Stimulated activated CD8-positive, alpha-beta memory T cell treated with anti-CD3 and anti-CD28 coated beads, Interleukin-4, amount 100 ng/mL, for 4 hours (primary cell): ENCODE measurements at places on chromosomes 5 and 9.

- DNase-seq = no peak
Measured at GRCh38 chr5:136012041-136012804, 16.6 kb upstream of the TGFBI start.

- DNase-seq = no peak
Measured at GRCh38 chr5:108661590-108662219, 86.0 kb upstream of the FER start.

DNA sequence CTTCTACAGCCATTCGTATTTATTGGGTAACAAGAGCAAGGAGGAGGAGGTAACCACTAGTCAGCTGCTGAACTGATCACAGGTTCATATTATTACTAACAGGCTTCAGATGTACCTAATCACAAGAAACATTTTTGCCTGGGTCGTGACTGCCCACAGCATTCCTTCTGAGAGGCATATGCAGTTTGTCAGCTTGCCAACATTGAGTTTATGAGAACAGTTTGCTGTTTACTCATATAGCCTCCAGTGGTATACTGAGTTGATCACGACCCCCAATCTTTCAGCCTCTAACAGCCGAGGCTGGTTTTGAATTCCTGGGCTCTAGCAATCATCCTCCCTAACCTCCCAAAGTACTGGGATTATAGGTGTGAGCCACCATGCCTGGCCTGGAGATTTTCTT lies 693.6 kb downstream of the TLE1 start:
- no peak for DNase-seq

DNA sequence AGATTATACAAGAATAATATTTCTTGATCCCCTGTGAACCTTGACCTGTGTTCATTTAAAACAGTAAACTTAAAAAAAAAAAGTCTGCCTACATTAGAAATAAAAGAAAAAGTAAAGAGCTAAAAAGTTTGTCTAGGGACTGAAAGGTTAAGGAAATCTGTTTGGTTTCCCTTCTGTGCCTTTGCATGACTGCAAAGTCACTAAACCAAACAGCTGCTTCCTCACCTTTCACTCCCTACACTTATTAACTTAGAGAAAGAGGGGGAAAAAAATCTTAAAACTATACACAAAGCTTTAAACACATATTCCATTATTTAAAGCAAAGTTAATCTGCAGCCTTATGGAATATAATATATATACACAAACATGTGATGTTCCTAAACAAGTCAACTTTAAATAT lies 65.1 kb downstream of the ZFR start:
- no peak for DNase-seq

DNA sequence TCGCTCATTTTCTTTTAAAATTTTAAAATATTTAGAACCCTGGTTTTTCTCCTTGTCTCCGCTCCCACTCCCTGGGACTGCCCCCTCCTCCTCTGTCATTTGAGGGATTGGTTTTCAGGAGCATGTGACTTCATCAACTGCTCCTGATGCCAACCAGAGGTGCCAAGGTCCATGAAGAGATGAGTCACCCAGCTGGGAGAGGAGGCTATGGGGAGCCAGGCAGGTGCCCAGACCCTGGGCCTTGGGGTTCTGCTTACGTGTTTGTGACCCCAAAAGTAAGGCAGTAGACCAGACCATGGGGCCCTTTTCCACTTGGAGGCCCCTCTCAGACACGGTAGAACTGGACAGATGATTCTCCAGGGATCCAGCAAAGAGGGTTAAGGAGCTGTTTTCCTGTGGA lies 167.0 kb downstream of the FGF18 start:
- no peak for DNase-seq
